ENCODE measurements at places on chromosomes 1 and 21.

DNA sequence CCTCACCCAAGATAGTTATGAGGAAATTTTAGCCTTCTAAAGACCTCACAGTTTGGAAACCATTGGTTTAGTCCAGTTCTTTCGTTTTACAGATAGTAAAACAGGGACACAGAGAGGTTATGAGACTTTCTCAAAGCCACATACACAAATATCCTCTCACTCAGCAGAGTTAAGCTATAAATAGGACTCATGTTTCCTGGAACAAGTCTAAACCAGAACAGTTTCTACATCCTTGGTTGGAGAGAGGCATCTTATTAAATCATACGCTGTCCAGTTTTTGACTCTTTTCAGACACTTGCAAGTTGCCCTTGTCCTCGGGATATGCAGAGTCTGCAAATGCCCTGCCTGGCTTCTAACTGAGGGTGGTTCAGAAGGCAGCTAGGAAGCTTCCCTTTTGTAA is 462.1 kb upstream of the DEPDC1 start:
- no peak for DNase-seq

DNA sequence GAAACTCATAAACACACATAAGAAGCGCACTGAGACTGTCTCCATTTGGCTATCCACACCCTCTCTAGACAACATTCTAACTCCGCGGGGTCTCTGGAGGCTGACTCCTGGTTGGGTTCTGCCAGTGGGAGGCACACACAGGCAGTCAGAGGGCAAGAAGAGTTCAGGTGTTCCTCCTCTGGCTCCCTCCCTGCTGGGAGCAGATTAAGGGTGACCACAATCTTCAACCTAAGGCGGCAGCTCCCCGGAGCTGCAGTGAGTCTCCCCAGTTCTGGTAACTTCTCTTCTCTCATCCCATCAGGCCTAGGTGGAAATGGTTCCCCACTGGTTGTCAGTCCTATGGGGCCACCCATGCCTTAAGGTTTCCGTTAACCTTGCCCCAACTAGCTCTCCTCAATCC is 7.4 kb upstream of the TENT5C start:
- no peak for DNase-seq

DNA sequence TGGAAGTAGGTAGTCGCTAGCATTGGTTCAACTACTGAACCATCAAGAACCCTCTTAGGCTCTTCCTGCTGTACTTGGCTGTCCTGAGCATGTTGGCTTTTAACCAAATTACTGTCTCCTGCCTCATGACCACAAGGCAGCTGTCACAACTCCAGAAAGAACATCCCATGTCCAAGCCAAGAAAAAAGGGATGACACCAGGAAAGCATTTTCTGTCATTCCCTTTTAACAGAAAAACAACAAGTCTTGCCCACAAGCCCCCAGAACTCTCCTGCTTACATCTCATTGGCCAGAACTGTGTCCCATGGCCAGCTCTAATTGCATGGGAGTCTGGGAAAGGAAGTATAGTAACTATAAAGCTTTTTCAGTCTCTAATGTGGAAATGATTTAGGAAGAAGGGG is 2.4 kb upstream of the RNU5D-1 start:
- DNase-seq: no peak

DNA sequence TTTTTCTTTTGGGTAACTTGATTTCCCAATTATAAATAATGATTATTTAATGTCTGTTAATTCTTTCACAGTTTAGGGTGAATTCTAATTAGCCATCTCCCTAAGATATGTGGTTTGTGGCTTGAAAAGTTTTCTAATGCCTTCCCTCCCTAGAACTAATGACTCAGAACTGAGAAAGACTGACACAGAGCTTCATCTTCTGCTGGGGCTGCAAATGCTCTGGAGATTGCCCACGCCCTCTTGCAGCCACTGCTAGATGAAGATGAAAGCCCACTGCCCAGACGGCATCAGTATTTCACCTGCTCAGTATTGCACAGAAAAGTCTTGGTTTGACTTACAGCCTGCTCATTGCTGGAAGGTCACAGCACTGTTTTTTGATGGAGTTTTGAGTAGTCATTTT is 101.5 kb downstream of the ST6GALNAC3 start:
- no peak for DNase-seq

DNA sequence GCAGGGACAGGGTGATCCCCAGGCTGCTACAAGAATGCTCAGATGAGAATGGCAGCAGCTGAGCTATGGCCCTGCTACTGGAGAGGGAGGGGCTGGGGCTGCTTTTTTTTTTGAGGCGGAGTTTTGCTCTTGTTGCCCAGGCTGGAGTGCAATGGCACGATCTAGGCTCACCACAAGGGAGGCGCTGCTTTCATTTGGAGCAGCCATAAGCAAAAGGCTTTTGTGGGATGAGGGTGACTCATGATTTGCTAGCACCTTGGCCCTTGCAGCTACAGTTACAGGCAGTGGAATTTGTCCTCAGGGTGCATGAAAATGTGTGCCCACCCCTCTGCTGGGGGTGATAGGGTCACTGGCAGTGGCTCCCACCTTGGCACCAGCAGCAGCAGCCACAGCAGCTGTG is 32.4 kb upstream of the CYP4A22 start:
- DNase-seq: no peak

GRCh38 chr21:36087362-36088138 is 17.7 kb downstream of the CBR1 start:
- no peak for DNase-seq

Data from right hindlimb (tissue), 1 donor.